GM12892 (cell line): ENCODE measurements at places on chromosomes 2 and 18.

DNA sequence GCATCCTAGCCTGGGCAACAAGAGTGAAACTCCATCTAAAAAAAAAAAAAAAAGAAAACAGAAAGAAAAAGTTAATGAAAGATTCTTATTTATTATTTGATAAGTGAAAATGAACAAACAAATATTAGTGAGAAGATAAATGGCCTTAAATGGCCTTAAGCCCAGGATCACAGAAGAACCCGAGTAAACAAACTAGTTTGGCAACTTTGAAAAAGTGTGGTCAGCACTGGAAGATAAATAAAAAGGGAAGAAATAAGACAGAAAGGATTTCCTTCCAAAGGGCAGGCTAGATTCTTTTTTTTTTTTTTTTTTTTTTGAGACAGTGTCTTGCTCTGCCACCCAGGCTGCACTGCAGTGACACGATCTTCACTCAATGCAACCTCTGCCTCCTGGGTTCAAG is 692.4 kb downstream of the CPS1 start:
- DNase-seq: no peak

GRCh38 chr18:47748847-47749599 is 181.4 kb downstream of the SMAD2 start:
- peak; percentile 85 for DNase-seq

- DNase-seq: no peak
Observed at GRCh38 chr2:227862741-227863588, 8.5 kb upstream of the DAW1 start.

DNA sequence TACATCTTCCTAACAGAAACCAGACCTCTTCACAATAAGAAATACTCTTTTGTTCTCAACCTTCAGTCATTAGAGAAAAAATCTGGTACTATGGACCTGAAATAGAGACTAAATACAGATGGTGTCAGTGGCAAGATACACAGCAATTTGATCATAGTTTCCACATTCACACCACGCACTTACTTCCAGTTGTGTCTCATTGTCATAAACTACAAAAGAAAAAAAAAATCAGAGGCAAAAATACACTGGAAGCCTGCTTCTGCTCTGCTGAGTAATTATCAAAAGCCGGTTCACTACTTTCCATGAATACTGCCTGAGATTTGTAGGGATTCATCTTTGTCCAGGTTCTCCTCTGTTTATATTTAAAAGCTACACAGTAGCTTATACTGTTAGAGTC is 182.6 kb downstream of the PID1 start:
- no peak for DNase-seq

GRCh38 chr2:223619486-223620129 is 17.4 kb upstream of the SCG2 start:
- DNase-seq: no peak

- no peak for DNase-seq
Observed at GRCh38 chr2:130371723-130372054, 15.8 kb downstream of the PTPN18 start.

GRCh38 chr2:19373352-19373751 is 14.9 kb upstream of the OSR1 start:
- no peak for DNase-seq

DNA sequence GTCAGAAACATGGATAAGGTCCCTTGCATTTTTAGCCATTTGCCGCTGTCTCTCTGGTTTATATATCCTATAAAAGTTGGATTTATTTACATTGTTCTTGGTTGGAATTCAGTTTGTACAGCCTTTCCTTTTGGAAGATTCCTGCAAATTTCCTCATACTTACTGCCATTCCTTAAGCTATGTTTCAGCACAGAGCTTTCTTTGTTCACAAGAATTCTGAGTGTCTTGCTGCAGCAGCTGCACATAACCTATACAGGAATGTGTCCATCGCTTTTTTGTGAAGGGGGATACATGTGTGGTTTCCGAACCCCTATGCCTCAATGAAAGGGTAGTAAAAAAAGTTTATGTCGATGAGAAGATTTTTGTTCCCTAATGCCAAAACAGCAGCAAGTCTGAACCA is 48.3 kb upstream of the CCDC68 start:
- no peak for DNase-seq

DNA sequence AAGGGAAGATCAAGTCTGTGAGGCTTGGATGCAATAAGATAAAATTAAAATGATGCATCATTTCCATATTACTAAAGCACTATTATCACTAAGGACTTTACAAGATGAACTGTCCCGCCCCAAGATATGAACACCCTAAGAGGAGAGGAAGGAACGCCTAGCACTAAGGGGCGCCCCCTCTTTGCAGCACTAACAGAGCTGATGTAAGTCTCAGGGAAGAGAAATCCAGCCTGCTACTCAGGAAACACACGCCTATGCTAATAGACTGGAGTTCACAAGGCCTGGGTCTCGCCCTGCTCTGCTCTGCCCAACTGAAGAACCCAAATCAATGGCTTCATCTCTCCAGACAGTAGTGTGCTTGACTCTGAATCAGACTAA is 6.1 kb downstream of the INO80C start:
- no peak for DNase-seq

- no peak for DNase-seq
Observed at GRCh38 chr18:37986665-37987064, 421.1 kb upstream of the CELF4 start.

GRCh38 chr2:129888896-129889295 is 90.6 kb upstream of the RAB6C start:
- no peak for DNase-seq

GRCh38 chr2:102064679-102065674 is 73.2 kb downstream of the IL1R2 start:
- no peak for DNase-seq

- no peak for DNase-seq
Observed at GRCh38 chr2:147855316-147855715, 10.5 kb downstream of the ACVR2A start.

GRCh38 chr18:78980279-78980771 is 707 bp downstream of the SALL3 start:
- DNase-seq: no peak
